ENCODE measurements at places on chromosomes 3 and 15.

- DNase-seq: peak; percentile 5
Measured at GRCh38 chr15:91801836-91802534, 51.5 kb upstream of the SLCO3A1 start.

GRCh38 chr3:103554451-103554850 lies 1119.6 kb downstream of the ZPLD1 start:
- no peak for DNase-seq

DNA sequence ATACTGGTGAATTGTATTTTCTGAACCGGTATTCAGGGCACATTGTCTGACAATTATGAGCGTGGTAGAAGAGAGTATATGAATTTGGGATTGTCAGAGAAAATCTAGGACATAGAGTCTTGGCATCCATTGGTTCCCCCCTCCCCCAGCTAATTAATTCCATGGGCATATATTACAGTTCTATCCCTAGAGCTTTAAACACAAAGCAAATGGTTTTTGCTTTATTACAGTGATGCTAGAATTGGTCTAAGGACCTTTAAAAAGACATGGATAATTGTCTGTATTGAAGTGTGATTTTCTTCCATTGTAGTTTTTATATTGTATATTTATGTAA lies 91.3 kb downstream of the FNDC3B start:
- DNase-seq: no peak

- DNase-seq: no peak
Measured at GRCh38 chr15:76349301-76350070, 12.9 kb downstream of the ISL2 start.

GRCh38 chr3:152192050-152192449 lies 76.7 kb upstream of the MBNL1 start:
- no peak for DNase-seq

DNA sequence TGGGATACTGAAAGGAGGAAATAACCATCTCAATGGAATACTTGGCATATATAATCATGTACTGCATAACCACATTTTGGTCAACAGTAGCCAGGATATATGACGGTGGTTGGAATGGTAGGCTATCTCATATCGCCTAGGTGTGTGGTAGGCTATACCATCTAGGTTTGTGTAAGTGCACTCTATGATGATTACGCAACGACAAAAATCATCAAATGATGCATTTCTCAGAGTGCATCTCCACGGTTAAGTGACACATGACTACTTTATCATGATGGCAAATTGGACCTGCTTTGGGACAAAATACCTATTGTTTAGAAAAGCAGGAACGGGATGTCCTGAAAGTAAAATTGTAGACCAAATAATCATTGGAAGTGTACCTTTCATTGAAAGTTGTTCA lies 2.8 kb downstream of the MYZAP start:
- no peak for DNase-seq

GRCh38 chr3:141542202-141542969 lies 55.6 kb downstream of the RASA2 start:
- no peak for DNase-seq

All from HT-29 (cell line).